ENCODE measurements at places on chromosomes 11 and 22.

- no peak for DNase-seq
Observed at GRCh38 chr11:48169717-48170116, 46.9 kb upstream of the OR4B1 start.

DNA sequence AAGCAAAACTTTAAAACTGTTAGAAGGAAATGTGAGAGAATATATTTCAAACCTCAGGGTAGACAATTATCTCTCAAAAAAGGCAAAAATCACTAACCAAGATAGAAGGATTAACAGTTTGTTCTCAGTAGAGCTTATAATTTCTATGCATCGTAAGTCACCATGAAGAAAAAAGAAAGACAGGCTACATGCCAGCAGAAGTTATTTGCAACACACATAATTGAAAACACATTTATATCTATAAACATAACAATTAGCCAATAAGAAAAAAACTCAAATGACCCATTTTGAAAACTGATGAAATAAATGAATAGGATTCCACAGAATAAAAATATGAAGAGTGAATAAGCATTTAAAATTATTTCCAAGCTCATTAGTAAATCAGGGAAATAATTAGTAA is 24.4 kb upstream of the SNX19 start:
- DNase-seq = no peak

DNA sequence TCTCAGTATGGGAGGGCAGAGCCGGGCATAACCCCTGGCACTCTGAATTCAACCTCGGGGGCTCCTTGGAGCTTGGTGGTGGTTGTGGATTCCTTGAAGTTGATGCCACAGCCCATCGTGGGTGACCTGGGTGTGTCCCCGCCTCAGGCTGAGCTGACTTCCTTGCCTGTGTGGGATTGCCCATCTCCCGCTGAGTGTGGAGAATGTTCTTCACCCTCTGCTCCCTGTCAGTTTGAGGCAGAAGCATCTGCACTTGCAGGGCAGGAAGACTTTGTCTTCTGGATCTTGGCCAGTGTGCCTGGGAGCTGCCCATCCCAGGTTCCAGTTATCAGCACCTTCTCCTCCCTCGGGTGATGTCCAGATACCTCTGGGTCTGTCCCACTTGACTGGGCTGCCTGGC is 25.3 kb downstream of the CD82 start:
- no peak for DNase-seq

GRCh38 chr11:64876835-64877341 is 1.5 kb downstream of the EHD1 start:
- no peak for DNase-seq

DNA sequence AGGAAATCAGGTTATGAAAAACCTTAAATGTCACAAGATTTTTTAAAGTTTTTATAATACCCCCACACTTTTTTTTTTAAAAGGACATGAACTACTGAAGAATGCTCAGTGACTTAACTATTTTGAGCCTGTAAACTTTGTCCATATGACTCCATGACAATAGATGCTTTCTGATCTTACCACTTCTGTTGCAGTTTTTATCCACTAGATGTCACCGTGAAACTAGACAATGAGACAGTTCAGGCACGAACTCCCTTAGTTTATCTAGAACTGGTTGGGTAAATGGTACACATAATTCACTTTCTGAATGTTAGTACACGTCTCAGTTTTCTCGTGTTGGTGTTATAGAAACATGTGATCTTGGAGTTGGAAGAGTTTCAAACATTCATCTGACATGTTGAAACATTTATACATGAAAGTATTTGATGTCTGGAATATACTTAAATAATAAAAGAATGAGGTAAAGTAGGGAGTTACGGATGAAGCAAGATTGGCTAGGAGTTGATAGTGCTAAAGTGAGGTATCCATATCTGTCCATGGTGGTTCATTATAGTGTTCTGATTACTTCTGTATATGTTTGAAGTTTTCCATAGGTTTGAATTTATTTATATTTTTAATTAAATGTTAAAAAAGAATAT is 8.1 kb downstream of the CCDC15 start:
- DNase-seq = peak; percentile 81

GRCh38 chr11:2791139-2791520 is 91.3 kb upstream of the KCNQ1OT1 start:
- no peak for DNase-seq

DNA sequence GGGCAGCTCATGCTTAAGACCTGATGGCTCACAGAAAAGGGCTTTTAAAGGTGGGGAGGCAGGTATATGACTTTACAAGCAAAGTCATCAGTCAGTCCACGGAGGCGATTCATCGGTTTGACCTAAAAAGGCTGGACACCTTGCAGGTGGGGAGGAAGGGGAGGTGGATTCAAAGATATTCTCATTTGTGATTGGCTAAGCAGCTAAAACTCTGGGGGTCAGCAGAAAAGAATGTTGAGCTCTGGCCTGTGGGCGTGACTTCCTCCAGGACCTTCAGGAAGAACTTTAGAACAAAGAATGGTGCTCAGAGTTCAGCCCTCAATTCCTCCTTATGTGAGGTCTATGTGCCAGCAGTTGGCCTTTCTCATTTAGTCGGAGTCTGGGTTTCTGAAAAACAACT is 78.3 kb upstream of the LMO1 start:
- no peak for DNase-seq

GRCh38 chr22:46891382-46891951 is 129.0 kb downstream of the TBC1D22A start:
- no peak for DNase-seq

- DNase-seq = no peak
Observed at GRCh38 chr22:49432211-49432896, 395.3 kb downstream of the BRD1 start.

DNA sequence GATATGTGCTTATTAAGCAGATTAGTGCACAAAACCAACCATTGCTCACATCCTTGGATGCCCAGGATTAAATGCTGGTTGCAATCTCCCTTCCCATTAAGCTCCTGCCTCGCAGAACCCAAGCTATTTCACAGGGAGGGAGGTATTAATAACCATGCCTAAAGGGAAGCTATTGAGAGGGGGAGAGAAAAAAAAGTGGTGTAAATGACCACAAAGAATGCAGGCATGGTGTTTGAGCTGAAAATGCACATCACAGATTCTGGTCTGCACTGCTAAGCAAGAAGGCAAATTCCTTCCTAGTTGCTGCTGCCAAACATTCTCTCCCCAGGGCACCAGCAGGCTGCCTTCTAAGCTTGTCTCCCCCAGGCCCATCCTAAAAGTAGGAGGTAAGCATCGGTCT is 92.0 kb upstream of the ISX start:
- DNase-seq = no peak

DNA sequence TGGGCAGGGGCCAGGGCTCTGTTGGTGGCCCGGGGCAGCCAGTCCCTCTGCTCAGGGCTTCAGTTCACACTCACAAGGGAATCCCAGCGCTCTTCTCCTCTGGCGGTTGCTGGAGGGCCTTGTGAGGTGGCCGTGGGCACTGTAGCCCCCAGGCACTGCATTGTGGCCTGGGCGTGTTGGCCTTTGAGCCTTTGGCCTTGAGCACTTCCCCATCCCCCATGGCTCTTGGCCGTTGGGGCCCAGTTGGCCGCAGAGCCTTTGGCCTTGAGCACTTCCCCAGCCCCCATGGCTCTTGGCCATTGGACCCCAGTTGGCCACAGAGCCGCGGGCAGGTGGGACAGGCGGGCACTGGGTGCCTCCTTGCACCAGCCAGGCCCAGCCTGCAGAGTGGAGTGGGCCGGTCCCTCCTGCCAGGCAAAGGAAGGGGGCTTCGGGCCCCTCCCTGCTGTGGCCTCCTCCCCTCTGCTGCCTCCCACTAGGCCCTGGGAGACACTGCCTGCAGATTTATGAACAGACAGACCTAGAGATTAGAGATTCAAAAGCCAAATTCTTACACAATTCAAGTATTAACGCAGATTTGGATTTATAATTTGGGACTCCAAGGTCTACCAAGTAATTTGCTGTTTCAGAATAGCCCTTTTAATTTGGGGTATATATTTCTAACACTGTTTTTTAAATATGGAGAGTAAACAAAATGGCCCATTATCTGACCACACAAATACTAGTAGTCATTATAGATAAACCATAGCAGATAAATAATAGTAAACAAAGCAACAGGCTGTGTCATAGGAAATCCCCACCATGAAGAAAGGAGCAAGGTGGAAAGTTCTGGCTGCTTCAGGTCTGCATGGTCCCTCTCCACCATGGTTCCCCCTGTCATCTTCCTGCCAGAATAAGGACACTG is 18.2 kb upstream of the TXNRD2 start:
- DNase-seq = no peak

All from muscle of back (tissue), 13 donors.